ENCODE measurements at places on chromosomes 12 and 14.

GRCh38 chr14:50676814-50677516 is 8.9 kb upstream of the SAV1 start:
- DNase-seq: no peak

DNA sequence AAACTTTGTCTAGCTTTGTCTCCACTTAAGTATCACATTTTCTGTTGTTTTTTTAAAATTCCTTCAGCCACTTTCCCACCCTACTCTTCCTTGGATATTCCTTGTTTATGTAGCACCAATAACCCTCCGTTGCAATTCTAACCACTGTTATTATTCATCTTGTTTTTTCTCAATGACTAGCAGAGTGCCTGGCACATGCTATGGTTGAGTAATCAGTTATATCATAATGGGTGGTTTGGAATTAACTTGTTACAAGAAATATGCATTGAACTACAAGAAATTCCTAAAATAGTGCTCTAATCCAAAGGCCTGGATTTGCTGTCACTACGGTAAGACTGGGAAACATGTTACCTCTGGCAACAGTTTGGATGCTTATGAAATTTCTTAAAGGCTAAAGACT is 756.6 kb downstream of the NOVA1 start:
- DNase-seq: no peak

DNA sequence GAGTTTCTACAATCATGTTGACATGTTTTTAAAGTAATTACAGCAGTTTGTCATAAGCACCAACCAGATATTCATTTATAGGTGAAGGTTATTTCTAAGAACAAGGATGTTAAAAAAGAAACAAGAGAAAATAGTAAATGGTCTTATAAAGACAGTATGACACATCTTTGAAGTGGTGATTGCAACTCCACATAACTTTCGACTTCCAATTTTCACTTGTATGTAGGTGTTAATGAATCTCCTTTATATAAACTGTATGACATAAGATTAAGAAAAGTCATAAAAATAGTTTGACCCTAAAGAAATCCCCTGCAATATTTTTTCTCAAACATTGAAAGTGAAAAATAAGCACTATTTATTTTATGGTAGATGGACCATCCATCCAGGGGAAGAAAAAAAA is 144.8 kb upstream of the PTPRQ start:
- DNase-seq: no peak

DNA sequence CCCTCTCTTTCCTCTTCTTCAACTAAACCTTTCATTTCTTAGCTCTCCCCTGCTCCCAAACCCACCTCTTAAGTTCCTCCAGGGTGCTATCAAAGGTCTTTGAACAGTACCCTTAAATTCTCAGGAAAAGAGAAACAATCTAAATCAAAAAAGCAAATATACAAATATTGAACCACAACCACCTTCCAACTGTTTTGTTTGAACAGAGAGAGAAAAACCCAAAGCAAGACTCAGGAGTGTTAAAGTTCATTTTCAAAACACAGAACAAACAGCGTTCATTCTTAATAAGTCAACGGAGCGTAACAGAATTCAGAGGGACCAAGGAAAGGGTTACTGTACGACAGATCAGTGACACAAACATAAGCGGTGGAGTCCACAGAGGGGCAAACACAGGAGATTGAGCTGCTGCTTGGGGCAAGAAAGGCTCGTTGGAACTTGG is 73.3 kb downstream of the NDUFA12 start:
- DNase-seq: no peak

DNA sequence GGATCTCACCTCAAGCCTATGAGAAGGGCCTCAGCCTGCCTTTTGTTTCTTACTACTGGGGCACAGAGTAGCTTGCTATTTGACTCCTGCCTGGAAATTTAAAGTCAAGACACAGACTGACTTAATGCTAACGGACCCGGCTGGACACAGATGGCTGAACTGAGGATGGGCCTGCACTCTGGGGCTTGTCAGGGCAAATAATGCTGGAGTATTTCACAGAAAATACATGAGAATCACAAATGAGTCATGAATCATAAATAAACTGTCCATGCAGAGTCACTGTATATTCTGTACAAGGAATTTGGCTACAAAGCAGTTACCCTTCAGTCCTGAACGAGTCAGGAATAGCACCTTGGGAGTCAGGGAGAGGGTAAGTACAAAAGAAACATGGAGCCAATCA is 683.2 kb upstream of the FOXG1 start:
- DNase-seq: no peak

DNA sequence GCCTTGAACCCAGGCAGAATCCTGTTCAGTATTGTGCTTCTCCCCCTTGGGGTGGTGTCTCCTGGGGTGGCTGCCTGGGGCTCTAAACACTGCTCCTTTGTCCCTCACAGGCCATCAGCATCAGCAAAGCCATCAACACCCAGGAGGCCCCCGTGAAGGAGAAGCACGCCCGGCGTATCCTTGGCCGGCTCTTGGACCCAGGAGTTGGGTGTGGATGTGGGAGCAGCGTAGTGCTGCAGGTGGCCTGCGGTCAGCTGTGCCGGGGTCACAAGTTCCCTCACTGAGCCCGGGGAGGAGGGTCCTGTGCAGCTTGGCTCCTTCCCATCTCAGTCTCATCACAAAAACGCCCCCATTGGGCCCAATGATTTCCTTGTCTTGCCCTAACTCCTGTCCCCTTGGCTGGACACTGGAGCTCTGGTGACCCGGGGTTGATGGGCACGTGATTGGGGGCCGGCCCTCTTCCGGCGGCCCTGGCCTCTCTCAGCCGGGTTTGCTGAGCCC is 12.7 kb downstream of the HIP1R start:
- DNase-seq: no peak

DNA sequence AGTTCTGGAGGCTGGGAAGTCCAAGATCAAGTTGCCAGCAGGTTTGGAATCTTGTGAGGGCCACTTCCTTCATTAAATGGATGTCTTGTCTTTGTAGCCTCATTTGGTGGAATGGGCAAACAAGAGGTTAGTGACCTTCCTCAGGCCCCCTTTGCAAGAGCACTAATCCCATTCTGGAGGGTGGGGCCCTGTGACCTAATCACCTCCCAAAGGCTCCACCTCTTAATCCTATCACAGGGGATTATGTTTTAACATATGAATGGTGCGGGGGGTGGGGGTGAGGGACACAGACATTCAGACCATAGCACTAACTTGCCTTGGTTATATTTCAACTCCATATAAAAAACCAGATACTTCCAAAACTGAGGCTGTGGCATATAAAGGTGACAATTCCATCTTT is 59.9 kb upstream of the PPP4R3A start:
- no peak for DNase-seq

DNA sequence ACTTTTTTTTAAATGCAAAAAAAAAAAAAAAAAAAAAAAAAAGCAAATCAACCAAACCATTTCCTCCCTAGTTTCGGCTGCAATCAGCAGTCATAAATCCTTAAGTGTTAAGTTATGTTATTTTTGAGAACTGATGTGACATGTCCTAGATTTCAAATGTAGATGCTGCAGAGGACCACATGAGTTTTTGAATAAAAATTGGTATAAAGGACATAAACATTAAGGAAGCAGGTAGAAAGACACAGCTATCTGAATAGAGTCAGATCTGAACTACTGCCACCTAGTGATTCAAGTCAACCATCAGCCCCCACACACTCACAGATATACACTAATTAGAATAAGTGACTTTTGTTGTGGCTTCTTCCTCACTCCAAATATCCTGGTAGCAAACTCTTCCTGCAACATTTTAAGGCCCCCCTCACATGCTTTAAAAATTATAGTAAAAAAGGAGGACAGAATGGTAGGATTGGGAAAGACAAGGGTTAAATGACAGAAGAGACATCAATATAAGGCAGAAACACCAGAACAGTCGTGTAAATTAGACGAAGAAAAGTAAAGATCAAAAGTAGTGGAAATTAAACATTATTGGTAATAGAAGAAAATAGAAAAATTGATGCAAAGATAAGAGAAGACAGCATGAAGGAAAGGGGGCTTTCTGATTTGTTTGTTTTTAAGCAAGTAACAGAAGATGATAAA is 394.5 kb upstream of the ATP2B1 start:
- peak; percentile 24 for DNase-seq

- no peak for DNase-seq
These were observed 1606.1 kb upstream of the FLRT2 start for GRCh38 chr14:83923842-83924241.

GRCh38 chr14:91477388-91477787 is 32.7 kb downstream of the PPP4R3A start:
- DNase-seq: no peak

DNA sequence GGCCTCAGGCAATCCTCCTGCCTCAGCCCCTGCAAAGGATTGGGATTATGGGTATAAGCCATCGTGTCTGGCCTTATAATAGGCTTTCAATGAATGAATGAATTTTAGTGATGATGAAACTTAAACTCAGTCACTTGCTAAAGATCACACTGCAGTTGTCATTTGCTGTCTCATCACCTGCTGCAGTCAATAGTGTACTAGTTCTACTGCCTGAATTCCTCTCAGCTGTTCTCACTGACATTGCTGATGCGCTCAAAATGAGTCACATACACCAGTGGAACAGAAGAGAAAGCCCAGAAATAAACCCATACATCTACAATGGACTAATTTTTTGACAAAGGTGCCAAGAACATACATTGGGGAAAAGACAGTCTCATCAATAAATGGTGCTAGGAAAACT is 5.6 kb upstream of the SYNJ2BP start:
- no peak for DNase-seq

- no peak for DNase-seq
These were observed 42.8 kb upstream of the RNASE3 start for GRCh38 chr14:20848316-20848954.

- no peak for DNase-seq
These were observed 88.2 kb upstream of the CNOT2 start for GRCh38 chr12:70154960-70155589.

DNA sequence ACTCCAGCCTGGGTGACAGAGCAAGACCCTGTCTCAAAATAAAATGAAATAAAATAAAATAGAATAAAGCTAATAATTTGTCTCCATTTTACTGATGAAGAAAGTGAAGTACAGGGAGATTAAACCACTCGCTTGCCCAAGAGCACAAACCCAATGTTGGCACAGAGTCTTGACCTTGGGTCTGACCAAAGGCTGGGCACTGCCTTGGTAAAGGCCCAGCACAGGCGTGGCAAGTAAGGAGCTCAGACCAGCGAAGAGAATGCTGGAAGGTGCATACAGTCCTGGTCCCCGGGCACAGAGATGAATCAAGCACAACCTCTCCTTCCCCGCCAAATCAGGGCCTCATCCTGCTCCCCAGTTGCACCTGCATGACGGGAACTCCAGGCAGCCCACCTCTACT is 26.9 kb downstream of the SCARB1 start:
- no peak for DNase-seq

Data from stromal cell of bone marrow (primary cell).